NCI-H345 (cell line): ENCODE measurements at places on chromosomes 12 and 14.

- no peak for DNase-seq
These were observed 372.0 kb downstream of the FUT8 start for GRCh38 chr14:65784574-65784973.

DNA sequence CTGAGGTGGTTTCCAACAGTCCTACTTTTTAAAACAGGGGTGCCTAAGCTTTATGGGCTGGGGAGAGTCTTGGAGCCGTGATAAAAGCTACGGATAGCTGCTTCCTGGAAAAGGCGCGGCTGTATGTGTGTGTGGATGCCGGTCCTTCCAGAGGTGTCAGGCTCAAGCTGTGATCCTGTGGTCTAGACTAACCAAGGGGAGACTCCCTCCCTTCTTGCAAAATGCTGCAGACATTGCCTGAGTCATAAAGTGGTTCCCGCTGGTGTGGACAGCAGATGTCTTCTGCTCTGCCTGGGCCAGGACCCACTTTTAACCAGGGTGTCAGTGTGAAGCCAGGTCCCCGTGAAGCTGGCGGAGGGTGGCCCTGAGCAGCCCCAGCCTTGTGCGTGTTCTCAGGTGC, 37.8 kb downstream of the CCDC92 start:
- no peak for DNase-seq

DNA sequence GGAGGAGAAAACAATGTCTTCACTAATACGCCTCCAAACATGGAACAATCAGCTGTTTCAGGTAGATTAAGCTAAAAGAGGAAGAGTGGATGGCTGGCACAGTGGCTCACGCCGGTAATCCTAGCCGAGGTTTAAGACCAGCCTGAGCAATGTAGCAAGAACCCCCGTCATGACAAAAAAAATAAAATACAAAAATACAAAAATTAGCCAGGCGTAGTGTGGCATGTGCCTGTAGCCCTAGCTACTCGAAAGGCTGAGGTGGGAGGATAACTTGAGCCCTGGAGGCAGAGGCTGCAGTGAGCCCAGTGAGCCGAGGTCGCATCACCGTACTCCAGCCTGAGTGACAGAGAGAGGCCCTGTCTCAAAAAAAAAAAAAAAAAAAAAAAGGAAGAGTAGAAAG, 1.2 kb upstream of the MED13L start:
- DNase-seq: no peak

- DNase-seq: no peak
These were observed 27.7 kb downstream of the FUT8 start for GRCh38 chr14:65440230-65440629.

GRCh38 chr12:28014196-28014595, 41.7 kb upstream of the PTHLH start:
- no peak for DNase-seq

- no peak for DNase-seq
These were observed 564.0 kb downstream of the SLC6A15 start for GRCh38 chr12:84348582-84348981.

DNA sequence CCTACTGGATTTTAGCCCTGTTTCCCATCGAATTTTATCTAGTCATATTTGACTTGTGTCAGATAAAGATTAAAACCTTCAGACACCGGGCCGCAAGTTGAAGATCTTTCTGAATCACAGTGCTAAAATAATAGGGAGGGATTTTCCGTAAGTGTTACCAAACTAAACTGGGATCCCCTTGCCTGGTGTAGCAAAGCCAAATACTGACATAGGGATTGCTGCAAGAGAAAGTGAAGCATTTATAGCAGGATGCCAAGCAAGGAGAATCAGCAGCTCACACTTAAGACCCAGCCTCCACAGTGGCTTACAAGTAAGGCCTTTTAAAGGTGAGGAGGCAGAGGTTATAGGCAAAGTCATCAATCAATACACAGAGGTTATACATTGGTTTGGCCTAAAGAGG, 147.4 kb downstream of the AKAP6 start:
- no peak for DNase-seq

DNA sequence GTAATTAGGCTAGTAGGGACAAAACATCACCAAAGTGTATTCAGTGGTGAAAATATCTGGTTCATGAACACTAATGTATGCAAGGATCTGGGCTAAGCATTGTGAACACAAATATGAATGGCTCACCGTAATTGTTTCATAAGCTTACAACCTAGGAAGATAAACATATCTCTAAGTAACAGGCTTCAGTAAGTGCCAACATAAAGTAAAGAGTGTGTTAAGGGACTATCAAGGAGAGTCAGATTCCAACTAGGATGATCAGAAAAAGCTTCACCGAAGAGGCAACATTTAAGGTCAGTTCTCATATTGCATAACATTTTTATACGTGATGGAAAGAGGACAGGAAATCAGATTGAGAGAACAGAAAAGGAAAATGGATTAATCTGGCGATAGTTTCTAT, 29.4 kb downstream of the ABCC9 start:
- DNase-seq: no peak

GRCh38 chr14:80434574-80435321, 223.4 kb upstream of the DIO2 start:
- peak; percentile 1 for DNase-seq

- no peak for DNase-seq
These were observed 242.9 kb downstream of the CHST11 start for GRCh38 chr12:104699489-104700190.

GRCh38 chr14:74459289-74459946, 33.4 kb upstream of the SYNDIG1L start:
- no peak for DNase-seq

- DNase-seq: no peak
These were observed 15.9 kb upstream of the NUBPL start for GRCh38 chr14:31545328-31545727.

DNA sequence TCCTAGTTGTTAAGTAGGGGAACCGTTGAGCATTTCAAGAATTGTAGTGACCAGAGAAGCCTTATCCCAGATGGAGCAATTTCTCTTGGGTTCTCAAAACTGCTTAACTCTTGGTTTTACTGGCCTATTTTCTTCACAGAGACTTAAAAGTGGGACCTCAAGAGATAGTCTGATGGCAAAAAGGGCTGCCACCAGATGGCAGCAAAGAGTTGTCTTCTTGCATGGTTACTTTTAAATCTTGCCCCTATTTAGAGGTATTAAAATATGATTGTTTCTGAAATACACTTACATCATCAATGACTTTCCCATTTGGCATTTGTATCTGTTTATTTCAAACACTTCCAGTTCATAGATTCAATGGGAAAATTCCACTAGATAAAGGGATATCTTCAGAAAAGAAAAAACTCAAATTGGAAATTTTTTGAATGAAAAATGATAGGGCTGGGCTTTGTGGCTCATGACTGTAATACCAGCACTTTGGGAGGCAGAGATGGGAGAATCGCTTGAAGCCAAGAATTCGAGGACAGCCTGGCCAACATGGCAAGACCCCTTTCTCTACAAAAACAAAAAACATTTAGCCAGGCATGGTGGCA, 69.9 kb upstream of the CNTN1 start:
- DNase-seq: peak; percentile 60

DNA sequence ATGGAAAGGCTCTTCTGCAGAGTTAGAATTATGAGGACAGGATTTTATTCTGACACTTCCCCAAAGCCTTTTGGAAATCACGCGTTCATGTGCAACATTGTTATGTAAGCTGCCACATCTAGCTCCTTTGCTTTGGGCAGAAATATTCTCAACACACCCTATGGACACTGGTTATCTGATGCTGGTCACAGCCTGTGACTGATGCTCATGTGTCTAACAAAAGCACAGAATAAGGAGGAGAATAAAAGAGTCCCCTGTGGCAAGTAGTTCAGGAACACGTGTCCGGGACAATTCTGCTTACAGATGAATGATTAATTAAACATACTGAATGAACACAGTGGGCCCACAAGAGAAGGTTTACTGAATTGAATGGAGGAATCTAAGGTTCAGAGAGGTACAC, 22.1 kb downstream of the FOXN3 start:
- DNase-seq: no peak
